ENCODE measurements at places on chromosomes 13 and 19. TPM values are rescaled to one million over a fixed set of nuclear protein-coding genes. Genes with fewer than 3 reads are reported as not detected.

DNA sequence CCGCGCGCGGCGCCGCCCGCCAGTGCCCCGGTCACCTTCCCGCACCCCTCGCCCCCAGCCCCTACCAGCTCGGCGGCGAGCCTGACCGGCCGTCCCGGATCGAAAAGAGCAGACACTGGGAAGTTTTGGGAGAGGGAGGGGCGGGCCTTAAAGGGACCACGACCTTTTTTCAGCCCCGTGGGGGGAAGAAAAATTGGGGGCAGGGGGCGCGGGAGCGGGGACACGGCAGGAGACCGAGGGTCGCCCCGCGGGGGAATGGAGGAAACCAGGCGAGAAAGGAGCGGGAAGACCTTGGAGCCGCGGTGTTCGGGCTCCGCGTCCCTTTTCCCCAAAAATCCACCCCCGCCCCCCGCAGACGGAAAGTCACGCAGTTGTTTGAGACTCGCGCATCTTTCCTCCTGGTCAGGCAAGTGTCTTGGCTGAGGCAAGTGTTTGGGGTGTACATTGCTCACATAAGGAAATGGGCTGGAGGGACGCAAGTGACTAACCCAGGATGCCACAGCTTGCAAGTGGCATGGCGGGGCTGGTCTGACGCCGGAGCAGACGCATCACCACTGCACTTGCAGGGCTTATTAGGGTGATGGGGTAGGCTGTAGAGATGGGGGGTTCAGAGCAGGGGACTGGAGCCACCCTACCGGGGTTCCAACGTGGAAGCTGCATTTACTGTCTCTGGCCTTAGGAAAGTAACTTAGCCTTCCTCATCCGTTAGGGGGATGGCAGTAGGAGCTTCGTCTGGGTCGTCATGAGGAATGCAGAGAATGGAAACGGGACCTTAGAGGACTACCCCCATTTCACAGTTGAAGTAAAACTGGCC, 2.7 kb upstream of the HNRNPL start:
- peak; percentile 77 for DNase-seq

Gene PTPRH
- not detected for total RNA-seq

GRCh38 chr19:53866865-53867224, 838 bp upstream of the MYADM start:
- peak; percentile 88 for DNase-seq

DNA sequence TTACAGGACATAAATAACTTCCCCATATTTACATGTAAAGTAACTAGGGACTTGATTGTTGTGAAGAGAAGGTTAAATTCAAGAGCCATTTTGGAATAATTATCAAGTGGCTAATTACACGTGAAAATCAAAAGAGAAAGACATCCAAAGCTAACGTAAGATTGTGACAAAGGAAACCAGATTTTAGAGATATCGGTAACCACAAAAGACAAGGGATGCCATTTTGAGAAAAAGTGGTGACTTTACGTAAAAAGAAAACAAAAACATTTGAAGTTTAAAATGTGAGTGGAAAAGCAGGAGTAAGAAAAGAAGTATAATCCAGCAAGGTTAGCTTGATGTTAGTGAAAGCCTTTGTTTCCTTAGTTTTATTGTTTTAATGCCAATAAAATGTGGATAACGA, 10.9 kb upstream of the VWA8 start:
- DNase-seq, result no peak

- DNase-seq, result no peak
Measured at GRCh38 chr19:33339016-33339984, 34.2 kb upstream of the CEBPG start.

Gene SYNE4
- total RNA-seq, result 17.9 TPM

- peak; percentile 98 for DNase-seq
Measured at GRCh38 chr19:44401139-44402115, at the start of gene ZNF285. Gene ZNF285 (minus strand): TSS chr19:44401608. CDS start chr19:44397213, 4,395 bp downstream.

Gene OR7G1
- total RNA-seq, result not detected

GRCh38 chr13:28496188-28496564, 1.2 kb upstream of the FLT1 start:
- peak; percentile 70 for DNase-seq

DNA sequence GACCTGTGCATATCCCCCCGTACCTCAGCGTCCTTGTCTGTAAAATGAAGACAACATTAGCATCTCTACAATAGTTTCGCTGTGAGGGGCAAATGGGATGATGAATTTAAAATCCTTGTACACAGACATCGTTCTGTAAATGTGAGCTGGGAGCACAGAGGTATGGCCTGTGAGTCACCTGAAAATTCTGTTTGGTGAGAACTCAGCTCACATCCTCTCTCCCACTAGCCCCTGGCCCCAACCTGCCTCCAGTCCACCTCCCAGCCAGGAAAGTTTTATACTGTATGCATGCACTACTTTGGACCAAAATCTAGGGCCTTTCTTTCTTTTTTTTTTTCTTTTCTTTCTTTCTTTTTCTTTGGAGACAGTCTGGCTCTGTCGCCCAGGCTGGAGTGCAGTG, 8.7 kb upstream of the IZUMO2 start:
- DNase-seq, result no peak

Gene KCTD12
- total RNA-seq, result 2.6 TPM

Gene FGF21
- total RNA-seq, result not detected

- peak; percentile 68 for DNase-seq
Measured at GRCh38 chr13:99575376-99576120, 74.3 kb downstream of the TM9SF2 start.

- DNase-seq, result peak; percentile 69
Measured at GRCh38 chr13:40187841-40188591, 478.4 kb downstream of the FOXO1 start.

Gene WTIP
- 53.5 TPM for total RNA-seq

GRCh38 chr19:50858886-50859285, 4.2 kb downstream of the KLK3 start:
- peak; percentile 80 for DNase-seq

DNA sequence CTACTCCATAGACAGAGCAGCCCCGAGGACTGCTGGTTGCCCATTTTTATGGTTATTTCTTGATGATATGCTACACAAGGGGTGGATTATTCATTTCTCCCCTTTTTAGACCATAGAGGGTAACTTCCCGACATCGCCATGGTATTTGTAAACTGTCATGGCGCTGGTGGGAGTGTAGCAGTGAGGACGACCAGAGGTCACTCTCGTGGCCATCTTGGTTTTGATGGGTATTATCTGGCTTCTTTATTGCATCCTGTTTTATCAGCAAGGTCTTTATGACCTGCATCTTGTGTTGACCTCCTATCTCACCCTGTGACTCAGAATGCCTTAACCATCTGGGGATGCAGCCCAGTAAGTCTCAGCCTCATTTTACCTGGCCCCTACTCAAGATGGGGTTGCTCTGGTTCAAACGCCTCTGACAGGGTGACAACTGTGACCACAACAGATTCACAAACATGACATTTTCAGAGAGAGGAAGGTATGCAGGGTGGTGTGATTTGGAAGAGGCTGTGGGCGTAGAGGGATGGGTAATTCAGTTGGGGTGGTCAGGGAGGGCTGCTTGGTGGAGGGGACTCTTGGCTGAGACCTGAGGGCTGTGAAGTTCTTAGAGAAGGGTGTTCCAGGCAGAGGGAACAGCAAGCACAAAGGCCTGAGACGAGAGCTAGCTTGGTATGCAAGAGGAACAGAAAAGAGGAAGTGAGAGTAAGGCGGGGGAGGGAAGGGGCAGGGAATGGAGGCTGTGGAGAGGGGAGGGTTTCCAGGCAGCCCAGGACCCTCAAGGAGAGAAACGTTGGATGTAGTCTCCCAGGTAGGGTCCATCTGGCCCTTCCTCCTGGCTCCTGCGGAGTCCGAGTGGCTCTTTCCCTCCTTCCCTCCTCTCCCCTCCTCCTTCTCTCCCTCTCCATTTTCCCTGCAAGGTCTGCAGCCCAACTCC, 23.5 kb downstream of the FAM187B start:
- peak; percentile 58 for DNase-seq

- no peak for DNase-seq
Measured at GRCh38 chr19:6424195-6424938, at the start of gene KHSRP. Gene KHSRP (minus strand): TSS chr19:6424811. CDS start chr19:6424701, 110 bp downstream.

GRCh38 chr13:19685034-19685433, 51.6 kb downstream of the MPHOSPH8 start:
- DNase-seq, result no peak

Gene FUT1
- total RNA-seq, result 6.6 TPM

- DNase-seq, result peak; percentile 30
Measured at GRCh38 chr13:112131713-112132113, 64.8 kb downstream of the SOX1 start.

DNA sequence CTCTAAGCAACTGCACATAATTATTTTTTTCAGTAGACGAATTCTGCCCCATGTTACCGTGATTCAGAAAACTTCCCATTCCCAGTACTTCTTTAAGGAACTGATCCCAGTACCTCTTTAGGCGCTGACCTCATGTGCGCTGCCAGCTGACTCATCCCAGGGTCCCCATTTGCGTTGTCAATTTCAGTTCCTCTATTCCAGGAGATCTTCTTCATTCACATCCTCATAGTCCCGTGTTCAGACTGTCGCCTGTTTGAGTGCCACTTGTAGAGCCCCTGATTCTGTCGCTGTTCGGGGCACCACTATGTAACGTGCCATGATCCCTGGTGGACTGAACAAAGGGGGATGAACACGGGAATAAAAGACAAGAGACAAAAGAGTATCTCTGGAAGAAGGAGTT, 16.4 kb downstream of the FPR3 start:
- no peak for DNase-seq

- no peak for DNase-seq
Measured at GRCh38 chr19:33424181-33424580, 50.7 kb downstream of the CEBPG start.

DNA sequence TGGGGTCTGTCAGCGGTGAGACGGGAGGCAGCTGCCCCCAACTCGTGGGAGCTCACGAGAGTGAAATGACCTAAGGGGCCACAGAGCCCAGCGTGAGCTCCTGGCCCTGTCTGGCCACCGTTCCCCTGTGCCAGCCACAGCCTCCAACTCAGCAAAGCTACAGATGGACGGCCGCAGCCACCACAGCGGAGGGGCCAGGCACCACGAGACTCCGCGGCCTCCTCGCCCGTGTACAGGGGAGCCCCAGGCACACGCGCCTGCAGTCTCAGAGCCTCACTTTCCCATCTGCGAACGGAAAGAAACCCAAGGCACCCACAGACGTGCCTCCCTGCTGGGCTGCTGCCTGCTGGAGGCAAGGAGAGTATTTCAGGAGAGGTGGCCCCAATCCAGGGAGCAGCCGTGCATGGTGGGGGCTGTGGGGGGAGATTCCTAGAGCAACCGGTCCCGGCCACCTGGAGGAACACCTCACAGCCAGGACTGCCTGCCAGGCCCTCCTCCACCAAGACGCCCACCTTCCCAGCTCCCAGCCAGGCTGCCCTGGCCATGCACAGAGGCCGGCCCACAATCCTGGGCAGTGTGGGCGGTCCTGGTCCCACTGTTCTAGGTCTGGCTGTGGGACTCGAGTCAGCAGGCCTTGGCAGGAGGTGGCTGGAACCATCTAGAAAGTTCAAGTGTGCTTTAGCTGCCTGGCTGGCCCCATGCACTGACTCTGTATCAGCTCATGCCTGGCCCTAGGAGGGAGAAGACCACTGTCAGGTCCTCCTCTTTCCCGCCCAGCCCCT, 1.9 kb downstream of the MKNK2 start:
- DNase-seq, result no peak

DNA sequence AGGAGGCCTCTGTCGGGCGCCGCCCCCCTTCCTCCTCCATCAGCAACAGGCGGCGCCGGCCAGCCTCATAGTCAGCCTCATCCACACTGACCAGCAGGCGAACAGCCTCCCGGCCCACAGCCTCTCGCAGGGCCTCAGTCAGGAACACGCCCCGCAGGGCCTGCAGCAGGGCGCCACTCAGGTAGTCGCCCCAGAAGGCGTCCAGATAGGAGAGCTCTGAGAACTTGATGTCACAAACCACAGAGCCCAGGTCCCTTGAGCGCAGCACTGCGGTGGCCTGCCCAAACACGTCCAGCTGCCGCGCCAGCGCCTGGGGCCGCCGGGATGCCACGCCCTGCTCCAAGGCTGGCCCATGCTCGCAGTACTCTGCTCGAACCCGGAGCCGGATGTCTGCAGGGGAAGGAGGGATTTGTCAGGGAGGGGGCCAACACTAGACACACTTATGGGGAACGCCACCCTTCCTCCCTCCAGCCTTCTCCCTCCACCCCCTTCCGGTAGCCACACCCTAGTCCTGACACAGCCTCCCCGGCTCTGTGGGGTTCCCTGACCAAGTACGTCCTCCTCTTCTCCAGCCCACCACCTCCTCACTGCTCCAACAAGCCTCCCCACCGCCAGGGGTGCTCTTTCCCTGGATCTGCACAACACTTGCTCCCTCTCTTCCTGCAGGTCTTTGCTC, 17.9 kb downstream of the DEDD2 start:
- DNase-seq, result peak; percentile 86

Gene SULT2A1
- 0.18 TPM for total RNA-seq

DNA sequence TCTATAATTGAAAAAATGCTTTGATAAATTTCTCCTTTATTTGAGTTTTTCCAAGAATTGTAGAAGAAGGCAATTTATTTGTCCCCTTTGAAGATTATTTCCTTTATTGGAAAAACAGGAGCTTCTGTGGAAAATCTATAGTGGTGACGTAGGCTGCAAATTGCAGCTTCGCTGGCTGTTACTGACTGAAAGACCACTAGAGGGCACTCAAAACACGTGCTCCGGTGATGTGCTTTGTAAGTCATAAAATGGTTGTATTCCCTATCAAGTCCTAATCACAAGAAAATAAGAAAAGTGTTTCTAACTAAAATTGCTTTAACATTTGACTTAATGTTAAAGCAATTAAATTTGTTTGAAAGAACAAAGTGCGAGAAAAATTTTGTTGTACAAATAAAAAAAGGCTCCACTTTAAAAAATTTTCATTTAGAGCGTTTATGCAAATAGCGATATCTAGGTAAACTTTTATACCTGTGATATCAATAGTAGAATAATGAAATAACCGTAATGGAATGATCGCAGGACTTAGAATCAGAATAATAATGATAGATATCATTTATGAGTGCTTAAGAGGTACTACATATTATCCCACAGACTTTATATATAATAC, 638.2 kb upstream of the SPRY2 start:
- DNase-seq, result peak; percentile 69

DNA sequence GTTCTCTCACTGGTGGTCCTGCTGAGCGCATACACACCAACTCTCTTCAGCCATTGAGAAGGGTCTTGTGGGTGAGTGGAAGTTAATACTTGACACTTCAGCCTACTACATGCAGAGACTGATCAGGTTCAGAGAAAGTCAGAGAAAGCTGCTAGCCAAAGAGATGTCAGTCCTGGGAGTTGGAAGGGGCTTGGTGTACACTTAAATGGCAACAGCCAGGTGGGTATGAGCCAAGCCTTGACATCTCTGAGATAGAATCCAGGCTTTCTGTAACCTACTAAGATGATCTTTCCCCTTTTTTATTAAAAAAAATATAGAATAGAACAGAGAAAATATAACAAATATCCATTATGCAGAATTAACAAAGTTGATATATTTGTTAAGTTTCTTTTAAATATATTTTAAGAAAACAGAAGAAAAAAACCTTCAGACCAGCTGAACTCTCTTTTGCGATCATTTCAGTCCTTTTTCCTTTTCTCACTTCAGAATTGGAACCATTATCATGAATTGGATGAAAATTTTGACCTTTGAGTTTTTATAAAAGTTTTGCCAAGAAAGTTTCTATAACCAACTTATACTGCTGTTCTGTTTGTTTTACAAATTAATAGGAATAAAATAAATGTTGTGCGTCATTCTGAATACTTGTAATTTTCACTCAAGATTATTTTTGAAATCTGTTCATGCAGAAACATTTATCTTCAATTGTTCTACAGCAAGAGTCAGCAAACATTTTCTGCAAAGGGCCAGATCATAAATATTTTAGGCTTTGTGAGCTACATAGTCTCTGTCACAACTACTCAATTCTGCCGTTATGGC, 153.0 kb downstream of the RFC3 start:
- DNase-seq, result no peak

Gene SYT5
- not detected for total RNA-seq

All from endodermal cell (in vitro differentiated cells).